ENCODE measurements at places on chromosomes 13 and 19.

GRCh38 chr19:46574533-46574932 is 26.6 kb upstream of the CALM3 start:
- no peak for DNase-seq

GRCh38 chr19:35793381-35794165 is 18.2 kb downstream of the ARHGAP33 start:
- DNase-seq, result no peak

- no peak for DNase-seq
Measured at GRCh38 chr13:110676595-110677587, 29.0 kb downstream of the CARS2 start.

GRCh38 chr19:23071147-23071511 is 45.7 kb upstream of the ZNF730 start:
- DNase-seq, result no peak

DNA sequence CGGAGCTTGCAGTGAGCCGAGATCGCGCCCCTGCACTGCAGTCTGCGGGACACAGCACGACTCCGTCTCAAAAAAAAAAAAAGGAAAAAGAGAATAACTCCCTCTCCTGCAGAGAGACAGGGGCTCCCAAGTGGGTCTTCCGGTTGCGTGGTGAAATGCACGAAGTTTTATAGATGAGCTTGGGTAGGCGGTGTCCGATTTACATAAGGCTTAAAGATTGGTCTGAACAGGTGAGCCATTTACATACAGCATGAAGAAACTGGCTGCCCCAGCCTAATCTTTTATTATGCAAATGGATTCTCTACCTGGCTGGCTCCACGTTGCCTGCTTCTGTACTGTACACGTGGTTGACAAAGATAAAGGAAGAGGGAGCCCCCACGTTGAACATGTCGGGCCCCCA is 19.5 kb downstream of the ADGRE2 start:
- no peak for DNase-seq

DNA sequence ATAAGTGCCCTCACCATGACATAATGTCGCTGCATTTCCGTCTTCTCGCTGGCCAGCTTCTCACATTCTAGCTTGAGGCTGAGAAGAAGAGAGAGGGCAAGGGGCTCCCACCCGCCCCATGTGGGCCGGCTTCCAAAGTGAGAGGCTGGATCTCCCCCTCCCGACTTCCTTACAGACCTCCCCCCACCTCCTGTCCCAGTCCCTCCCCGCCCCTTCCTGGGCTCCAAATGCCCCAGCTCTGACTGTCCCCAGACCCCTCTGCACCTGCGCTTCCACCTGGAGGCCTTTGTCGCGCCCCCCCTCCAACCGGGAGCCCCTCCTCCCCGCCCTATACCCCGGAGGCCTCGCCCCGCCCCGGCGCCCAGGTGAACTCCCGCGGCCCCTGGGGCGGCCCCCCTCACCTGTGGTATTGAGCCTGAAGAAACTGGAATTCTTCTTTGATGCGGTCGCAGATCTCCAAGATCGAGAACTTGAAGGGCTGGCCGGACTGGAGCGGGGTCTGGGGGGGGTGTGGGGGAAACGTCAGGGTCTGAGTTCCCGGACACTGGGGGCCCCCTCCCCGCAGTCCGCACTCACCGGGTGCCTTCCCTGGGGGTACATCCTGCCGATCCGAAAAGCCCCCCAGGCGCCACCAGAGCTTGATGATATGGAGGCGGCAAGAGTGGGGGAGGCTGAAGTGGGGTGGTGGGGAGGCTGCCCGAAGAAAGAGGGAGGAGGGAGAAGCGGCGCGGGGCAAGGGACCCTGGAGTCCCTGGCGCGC is 595 bp downstream of the TLE2 start:
- no peak for DNase-seq

DNA sequence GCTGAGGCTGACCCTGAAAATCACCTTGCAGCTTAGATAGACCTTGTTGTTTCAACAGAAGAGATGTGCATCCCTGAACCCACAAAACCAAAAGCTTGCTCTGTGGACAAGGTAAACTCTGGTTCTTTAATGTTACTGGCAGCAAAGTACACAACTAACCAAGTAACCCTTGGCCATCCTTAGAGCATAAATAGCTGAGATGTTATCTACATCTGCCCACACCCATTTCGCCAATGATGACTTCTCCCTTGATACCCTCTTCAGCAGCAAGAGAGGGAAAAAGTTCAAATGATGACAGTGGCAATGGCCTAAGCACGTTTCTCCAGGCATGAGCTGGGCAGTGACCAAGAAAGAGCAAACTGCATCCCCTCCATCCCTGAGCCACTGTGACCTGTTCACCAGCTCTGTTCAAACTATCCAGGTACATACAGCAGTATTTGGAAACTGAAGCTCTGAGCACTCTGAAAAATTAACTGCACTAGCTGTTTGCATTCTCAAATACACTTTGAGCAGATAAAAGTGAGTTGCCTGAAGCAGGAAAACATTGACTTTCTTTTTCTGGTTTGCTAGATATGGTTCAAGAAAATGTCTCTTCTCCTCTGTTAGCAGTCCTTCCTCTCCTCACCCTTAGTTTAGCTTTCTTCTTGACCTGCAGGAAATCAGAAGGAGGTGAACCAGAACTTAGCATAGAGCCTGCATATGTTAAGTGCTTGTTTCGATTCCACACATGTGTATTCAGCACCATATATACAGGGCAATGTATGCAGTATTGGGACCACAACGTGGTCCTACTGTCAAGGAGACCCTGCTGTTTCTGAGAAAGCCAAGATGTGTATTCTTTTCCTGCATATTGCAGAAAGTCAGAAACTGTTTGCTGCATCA is 231.7 kb downstream of the FOXO1 start:
- no peak for DNase-seq

- peak; percentile 92 for DNase-seq
Measured at GRCh38 chr19:7636691-7637373, at the start of gene STXBP2. Gene STXBP2, plus strand, starts transcription at chr19:7637110. Its CDS starts 40 bp downstream, at chr19:7637150.

- no peak for DNase-seq
Measured at GRCh38 chr19:43923875-43924274, 11.2 kb downstream of the ZNF45 start.

GRCh38 chr19:9586764-9587163 is 2.5 kb upstream of the ZNF121 start:
- peak; percentile 38 for DNase-seq

- no peak for DNase-seq
Measured at GRCh38 chr13:72186730-72187422, 319.9 kb upstream of the DACH1 start.

DNA sequence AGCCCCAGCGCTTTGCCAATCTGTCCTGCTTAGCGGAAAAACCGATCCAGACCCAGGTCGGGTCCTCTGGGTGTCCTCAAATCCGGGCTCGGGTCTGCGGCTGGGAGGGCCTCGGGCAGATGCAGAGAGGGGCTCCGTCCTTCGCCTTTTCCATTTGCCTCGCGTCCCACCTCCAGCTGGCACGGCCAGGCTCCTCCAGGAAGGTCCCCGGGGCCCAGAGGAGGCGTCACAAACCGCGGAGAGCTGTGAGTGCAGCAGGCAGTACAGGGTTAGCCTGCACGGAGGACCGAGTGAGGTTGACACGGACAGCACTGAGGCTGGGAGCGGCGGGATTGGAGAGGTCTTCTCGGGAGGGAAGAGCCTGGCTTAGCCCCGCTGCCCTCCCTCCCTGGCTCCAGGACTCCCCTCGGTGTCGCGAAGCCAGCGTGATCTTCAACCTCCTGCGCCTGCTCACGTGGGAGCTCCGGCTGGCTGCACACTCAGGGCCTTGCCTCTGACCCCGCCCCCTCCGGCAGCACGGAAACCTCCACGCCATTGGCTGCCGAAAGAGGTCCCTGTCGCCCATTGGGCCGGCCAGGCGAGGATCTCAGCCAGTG is 2.8 kb upstream of the IFNL2 start:
- no peak for DNase-seq

DNA sequence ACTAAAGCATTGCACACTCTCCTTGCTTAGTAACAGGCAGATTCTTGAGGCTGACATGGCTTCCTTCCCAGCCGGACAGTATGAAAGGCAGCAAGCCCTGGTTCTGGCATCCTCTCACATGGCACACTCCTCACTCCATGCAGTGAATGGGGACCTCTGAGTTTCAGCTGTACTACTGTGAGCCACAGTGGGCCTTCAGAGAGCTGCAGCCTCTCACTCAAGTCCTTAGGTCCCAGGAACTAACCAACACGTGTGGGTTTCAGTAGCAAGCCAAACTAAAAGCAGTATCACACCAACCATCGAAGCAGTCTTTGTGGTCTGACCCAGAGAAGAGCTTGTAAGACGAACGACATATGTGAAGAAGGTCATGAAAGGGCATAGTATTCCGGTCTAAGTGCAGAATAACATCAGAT is 128.2 kb downstream of the TBC1D4 start:
- DNase-seq, result no peak

DNA sequence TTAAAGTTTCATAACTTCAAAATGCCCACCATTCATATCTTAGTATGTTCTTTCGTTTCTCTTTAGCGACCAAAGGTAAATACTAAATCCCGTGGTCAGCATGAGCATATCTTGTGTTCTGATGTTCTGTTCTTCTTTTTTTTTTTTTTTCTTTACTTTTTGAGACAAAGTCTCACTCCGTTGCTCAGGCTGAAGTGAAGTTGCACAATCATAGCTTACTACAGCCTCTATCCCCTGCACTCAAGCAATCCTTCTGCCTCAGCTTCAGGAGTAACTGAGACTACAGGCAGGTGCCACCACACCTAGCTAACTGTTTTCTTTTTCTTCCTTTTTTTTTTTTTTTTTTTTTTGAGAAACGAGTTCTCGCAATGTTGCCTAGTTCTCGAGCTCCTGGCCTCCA is 60.9 kb upstream of the ATP12A start:
- no peak for DNase-seq

DNA sequence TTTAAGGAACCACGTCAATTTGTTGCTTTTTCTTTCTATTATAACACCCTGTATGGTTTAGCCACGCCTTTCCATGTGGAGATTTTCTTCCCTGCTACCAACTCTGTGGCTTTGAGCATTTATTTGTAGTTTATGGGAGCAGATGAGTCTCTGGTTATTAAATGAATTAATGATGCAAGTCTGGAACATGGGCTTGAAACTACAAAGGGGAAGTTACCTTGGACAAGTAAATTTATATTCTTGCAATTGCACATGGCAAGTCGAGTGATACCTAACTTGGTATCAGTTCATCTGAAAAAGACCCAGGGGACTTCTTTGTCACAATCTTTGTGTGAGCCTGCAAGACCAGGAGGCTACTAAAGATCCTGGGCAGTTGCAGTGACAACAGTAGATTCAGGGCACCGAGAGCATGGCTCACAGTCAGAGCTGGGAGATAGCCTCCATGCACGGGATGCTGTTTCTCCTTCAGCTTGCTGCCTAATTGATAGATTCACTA is 24.4 kb downstream of the B3GLCT start:
- no peak for DNase-seq

DNA sequence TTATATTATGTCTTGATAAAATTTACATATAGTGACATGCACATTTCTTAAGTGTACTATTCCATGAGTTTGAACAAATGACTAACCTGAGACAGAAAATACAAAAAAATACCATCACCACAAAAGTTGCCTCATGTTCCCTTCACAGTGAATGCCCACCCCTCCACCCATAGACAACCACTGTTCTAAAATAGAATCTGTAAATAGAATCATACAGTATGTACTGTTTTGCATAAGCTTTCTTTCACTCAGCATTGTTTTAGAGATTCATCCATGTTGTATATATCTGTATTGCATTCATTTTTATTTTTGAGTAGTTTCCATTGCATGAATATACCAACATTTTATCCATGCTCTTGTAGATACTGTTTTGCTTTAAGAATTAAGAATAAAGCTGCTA is 23.3 kb upstream of the RBM26 start:
- DNase-seq, result no peak

- DNase-seq, result no peak
Measured at GRCh38 chr13:53638040-53638439, 609.4 kb downstream of the OLFM4 start.

- DNase-seq, result no peak
Measured at GRCh38 chr13:98098516-98098915, 44.4 kb upstream of the FARP1 start.

DNA sequence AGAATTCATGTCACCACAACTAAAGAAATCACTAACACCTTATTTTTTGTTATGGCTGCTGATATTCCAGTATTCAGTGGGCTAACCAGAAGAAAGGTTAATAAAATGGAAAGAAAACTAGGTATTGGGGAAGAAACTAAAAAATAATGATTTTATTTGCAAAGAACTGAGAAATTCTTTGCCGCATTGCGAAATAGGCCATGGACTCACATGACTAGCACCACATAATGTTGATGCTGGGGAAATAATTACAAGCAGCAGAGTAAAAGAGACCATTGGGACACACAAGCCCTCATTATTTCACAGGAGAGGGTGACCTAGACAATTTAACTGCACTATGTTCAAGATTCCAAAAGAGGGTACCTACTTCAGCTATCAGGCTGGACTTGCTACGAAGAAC is 1411.5 kb downstream of the SLITRK5 start:
- DNase-seq, result no peak

DNA sequence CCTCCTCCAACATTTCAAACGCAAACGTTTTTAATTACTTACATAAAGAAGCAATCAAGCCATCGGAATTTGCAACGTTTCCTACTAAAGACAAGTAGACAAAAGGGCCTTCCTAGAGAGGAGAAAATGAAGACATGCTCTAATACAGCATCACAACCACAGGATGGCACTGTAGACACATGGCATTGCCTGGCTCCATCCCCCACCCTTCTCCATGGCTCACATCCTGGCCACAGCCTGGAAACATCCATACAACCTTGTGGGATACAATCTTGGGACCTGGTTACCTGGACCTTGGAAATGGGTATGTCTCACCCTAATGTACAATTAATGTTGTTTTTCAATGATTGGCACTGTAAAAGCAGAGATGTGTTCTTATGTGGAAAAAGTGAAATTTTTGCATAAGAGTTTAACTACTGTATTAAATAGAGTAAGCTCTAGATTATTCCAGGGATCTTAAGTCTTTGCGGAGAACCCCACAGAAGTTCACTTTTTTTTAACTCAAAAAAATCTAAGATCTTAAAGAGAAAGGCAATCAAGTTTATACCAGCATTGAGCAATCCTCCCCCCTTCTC is 21.5 kb downstream of the EBPL start:
- DNase-seq, result no peak

- DNase-seq, result no peak
Measured at GRCh38 chr13:21124852-21125251, 51.5 kb downstream of the SKA3 start.

DNA sequence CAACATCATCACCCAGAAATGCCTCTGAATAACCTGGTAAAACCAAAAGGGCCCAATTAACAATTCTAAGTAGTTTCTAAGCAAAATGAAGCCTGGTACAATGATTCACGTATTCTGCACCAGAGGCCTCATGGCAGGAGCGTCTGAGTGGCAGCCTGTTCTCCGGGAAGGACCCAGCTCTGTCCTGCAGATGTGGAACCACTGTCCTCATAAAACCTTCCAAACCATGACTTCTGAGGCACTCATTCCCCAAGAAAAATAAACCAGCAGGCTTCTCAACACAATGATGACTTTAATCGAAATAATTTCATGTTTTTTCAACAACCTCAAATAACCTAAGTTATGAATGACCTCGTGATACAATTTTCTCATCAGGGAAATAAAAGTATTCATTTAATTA is 89.9 kb downstream of the STK24 start:
- DNase-seq, result no peak

All from stimulated activated CD8-positive, alpha-beta memory T cell treated with anti-CD3 and anti-CD28 coated beads, Interleukin-15, amount 100 ng/mL, for 24 hours (primary cell).